Neural progenitor cell (in vitro differentiated cells): ENCODE measurements at places on chromosomes 13 and 19. TPM values are rescaled to one million over a fixed set of nuclear protein-coding genes. Genes with fewer than 3 reads are reported as not detected.

DNA sequence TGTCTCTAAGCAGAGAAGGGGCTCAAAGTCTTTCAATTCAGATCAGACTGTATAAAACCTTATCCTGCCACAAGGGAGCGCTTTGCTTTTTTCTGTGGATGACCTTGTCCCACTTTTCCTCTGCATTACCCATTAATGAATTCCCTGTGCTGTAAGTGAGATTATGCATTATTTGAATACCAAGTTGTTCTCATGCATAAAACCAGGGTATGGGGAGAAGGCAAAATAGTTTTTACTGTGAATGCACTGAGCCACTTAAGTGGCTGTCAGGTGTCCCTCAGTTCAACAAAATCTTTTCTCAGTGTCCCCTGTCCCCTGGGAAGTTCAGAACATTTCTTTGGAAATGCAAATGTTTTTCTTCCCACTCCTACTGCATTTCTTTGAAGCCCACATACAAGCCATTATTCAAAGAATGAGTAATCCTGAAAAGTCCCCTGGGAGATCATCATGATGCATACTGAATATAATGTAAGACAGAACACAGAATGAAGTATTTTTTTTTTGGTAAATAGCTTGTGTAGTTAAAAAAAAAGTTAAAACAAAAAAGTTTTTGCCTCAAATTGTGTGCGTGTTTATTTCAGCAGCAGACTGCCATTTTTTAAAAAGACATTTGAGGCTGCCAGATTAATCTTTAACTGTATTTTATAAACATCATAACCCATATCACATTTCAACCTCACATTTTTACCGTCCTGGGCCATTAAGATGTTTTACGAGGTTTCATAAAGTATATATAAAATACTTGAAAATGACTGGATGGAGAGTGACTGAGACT is 506.7 kb upstream of the PCDH9 start:
- peak; percentile 68 for DNase-seq

DNA sequence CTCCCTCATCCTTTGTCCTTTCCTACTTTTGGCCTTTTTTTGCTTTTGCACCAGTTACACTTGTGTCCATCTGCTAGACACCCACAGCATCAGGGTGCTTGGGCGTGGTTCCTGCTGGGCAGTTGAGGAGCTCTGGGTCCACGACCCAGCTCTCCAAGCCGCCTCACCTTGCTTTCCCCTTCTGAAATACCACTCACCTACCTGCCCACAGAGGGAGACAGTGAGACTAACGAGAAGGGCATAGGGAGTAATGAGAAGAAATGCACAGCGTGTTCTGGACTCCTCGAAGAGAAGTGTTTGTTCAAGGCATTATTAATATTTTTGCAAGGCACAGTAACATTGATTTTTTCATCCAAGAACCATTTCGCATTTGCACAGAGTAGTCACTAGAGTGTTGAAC is 92.9 kb downstream of the DNAJC15 start:
- no peak for DNase-seq

DNA sequence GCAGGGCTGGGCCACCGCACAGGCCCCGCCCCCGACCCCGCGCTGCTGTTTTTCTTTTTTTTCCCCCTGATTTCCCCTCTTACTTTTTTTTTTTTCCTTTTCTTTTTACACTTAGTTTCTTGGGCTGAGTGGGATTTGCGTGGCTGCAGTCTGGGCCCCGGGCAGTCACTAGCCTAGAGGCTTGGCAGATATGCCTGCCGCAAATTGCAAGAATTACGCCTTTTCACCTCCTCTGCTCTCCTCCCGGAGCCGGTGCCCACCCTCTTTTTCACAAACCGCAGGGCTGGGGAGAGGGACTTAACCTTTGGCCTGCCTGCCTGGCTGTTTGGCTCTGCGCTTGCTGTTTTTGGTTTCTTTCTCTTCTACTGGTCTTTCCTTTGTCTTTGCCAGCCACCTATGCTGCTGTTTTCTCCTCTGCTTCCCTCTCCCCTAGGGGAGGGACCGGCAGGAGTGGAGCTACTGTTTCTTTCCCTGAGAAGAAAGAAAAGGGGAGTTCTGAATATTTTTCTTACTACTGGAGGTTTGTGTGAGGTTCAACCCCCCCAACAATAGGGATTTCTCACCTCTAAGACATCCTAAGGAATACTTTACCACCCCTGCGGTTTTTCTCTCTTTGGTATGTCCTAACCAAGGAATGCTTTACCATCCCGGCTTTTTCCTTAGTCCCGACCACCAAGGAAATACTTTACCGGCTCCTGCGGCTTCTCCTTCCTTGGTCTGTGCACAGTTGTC is 11.0 kb downstream of the ZNF552 start:
- DNase-seq: peak; percentile 95

DNA sequence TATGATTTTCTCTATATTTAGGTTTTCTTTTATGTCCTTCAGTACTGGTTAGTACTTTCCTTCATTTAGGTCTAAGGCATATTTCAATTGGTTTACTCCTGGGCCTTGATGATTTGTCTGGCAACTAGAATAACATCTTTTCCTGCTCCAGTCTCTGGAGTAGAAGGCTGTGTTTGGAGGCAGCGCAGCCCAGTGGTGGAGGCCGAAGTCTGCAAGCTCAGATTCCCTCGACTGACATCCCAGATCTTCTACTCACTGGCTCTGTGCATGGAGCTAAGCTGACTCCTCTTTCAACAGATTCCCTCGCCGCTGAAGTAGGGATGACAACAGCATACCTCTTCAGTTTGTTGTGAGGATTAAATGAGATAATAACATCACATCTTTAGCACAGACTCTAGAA is 141.0 kb downstream of the RAP2A start:
- peak; percentile 53 for DNase-seq

GRCh38 chr13:35387682-35388250 is 88.7 kb downstream of the MAB21L1 start:
- no peak for DNase-seq

- no peak for DNase-seq
Measured at GRCh38 chr13:40568246-40569023, 98.0 kb downstream of the FOXO1 start.

GRCh38 chr13:34356686-34357434 is 538.9 kb downstream of the RFC3 start:
- no peak for DNase-seq

- DNase-seq: peak; percentile 95
Measured at GRCh38 chr19:56637976-56638555, 4.9 kb upstream of the SMIM17 start.

DNA sequence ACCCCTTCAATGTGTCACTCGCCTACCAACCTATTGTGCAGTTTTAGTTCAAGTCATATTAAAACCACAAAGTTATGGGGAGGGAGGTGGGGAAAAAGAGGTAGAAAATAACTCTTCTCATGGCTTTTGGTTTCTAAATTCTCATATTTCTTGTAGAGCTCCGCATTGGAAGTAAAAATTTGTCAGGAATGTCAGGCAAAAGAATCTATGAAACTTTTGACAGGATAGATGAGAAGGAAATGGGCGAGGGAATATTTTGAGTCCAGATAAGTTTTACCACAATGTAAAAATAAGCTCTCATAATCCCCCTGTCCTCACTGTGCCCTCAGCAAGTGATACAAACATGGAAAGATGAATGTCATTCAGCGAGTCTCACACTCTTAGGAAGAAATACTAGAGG is 270.4 kb downstream of the DLEU7 start:
- no peak for DNase-seq

DNA sequence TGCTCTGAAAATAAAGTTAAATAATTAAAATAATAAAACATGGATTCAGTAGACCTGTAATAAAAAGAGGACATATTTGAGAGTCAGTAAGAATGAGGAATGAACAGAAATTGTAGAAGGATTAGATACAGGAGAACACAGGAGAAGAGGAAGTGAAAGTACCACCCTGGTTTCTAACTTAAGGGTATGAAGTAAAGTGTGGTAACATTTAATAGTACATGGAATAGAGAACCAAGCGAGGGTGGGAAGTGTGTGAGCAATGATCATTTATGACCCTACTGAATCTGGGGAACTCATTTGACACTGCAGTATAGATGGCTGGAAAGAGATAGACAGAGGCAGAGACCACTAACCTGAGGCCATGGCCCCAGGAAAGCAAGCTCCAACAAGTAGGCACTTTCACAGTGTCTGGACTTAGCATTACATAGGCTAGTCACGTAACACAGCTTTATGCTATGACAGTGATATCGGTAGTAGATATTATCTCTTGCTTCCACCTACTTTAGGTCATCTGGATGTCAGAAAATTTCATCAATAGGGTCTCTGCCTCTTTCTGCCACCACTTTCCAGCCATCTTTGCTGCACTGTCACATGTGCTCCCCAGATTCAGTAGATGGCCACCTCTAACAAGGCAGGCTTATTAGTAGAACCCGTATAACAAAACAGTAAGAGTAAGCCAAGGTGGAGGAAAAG is 633.9 kb upstream of the MIR17HG start:
- no peak for DNase-seq

DNA sequence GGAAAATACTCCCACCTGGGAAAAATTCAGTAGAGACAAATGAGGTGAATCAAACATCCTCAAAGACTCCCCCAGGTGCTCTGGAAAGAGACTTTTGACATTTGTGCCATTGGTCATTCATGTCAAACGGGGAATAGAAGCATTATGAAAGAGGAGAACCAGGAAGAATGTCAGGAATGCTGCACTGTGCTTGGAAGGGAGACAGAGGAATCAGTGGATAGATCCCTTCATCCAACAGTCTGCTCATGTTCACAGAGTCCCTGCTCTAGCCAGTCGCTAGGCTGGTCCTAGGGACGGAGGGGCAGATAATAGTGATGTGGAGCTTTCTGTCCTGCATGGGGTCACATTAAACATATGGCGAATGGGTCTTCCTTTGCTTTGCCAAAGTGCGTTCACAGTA is 384.4 kb downstream of the FGF9 start:
- DNase-seq: peak; percentile 31

GRCh38 chr13:30745906-30746686 is 10.8 kb downstream of the ALOX5AP start:
- DNase-seq: no peak

DNA sequence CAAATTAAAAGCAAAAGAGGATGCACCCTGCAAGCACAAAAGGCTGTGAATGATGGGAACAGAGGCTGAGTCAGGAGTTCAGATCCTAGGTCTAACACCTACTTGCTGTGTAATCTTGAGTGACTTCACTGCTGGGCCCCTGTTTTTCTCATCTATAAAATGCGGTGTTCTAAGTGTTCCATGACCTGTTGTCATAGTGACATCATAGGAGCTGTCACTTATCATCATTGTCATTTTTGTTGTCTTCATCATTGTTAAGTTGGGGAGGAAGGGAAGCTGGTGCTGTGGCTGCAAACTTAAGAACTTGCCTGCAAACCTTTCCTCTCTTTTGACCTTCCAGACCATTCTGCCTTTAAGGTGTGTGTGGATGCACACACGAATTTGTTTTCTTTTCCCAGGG is 20.6 kb downstream of the ACSBG2 start:
- DNase-seq: no peak

DNA sequence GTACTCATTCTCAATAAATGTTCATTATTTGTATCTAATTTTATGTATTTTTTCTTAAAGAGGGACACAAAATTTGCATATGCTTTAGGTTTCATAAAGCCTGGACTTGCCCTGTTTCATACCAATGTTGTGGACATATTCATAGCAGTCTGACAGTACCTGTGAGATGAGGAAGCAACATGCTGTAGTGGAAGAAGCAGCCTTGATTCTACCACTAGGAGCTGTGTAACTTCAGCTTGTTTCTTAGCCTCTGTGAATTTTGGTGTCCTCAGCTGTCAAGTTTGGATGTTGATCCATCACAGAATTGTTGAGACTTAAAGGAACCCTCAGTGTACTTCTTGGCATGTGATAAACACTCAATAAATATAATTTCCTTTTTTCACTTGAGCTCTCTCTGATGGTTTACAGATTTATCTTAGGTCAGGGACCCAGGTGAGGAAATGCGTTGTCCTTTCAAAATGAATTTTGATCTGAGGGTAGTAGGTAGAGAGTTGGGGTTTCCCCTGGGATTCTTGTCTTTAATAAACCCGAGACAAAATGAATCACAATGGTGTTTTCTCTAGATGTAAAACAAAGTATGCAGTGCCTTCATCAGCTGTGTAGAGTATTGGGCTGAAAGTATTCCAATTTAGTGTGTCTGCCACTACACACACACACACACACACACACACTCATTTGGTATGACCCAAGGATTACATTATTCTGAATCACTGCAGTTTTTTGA is 152.1 kb downstream of the KCNRG start:
- DNase-seq: no peak

DNA sequence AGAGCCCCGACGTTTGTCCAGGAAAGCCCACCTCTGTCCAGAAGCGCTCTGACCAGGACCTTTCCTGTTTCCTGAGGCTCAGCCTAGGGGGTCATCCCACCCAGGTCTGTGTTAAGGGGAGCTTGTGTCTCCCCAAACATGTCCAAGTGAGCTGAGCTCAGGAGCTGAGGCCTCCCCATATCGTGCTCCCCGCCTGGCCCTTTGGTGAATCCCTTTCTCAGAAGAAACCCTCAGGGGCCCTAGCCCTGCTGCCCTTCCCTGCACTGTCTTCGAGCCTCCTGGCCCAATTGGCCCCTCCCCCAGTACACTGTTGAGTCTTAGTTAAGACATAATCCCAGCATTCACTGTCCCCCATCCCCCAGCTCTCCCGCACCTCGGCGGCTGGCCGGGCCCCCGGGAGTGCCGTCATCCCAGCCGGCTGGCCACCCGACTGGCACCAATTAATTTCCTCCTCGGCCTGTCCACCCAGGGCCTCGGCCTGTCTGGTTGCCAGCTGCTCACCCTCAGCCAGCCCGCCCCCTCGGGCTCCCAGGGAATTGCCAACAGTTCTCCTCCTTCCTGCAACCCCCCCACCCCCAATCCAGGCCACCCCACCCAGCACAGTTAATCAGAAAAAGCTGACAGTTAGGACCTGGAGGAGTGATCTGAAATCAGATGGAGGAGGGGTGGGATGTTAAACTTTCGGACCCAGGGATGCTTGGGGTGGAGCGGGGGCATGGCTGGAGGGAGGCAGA is 13.6 kb downstream of the IER2 start:
- DNase-seq: peak; percentile 94

DNA sequence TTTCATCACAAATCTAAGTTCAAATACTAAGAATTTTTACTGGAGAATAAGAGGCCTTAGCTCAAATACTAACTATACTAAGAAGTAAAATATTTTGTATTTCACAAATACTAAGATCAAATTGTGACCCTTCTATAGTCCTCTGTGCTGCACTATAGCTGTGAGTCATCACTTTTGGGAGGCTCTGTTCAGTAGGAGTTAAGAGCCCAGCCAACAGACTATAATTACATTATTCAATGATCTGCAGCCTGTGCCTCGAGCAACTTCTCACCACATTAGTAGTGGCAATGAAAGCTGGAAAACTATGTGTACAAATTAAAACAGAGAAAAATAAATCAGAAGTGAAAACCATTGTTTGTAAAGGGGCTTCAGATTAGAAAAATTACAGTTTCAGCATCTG is 147.3 kb upstream of the GPC6 start:
- DNase-seq: no peak

CXCL17 gene
- 0.12 TPM in 1 of 2 replicates, not detected in the other for total RNA-seq

HCST gene
- total RNA-seq: not detected in 2 replicates

CTXN1 gene
- total RNA-seq: 3.7 and 34.3 TPM in 2 replicates

LRRC8E gene
- total RNA-seq: 0.65 and 1.2 TPM in 2 replicates

POU4F1 gene
- 1.6 and 2.0 TPM in 2 replicates for total RNA-seq

PSG3 gene
- not detected in 2 replicates for total RNA-seq

RFX1 gene
- 1.0 and 3.3 TPM in 2 replicates for total RNA-seq

IZUMO2 gene
- total RNA-seq: not detected in 2 replicates

ZNF155 gene
- total RNA-seq: 13.5 and 20.2 TPM in 2 replicates

ATCAY gene
- total RNA-seq: 15.8 and 23.9 TPM in 2 replicates

MADCAM1 gene
- 0.09 TPM in 1 of 2 replicates, not detected in the other for total RNA-seq
